SW 1271 (cell line): ENCODE measurements at places on chromosomes 11 and 22.

- DNase-seq = peak; percentile 81
Measured at GRCh38 chr22:21942407-21943343, 10.0 kb downstream of the PPM1F start.

DNA sequence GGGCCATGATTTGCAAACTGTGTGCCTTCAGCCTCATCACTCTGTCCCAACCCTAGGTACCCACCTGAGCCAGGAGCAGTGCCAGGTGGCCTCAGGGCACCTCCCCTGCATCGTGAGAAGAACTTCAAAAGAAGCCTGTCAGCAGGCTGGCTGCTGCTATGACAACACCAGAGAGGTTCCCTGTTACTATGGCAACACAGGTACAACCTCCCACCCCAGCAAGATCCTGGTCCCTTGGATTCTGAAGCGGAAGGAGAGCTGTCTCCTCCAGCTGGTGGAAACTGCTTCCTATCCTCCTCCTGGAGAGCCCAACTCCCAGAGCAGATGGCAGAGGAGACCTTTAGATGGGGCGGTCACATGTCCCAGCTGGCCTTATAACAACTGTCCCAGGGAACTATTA is 2.9 kb downstream of the ZP1 start:
- no peak for DNase-seq

- DNase-seq = no peak
Measured at GRCh38 chr11:119147604-119148333, 1.1 kb upstream of the ABCG4 start.

DNA sequence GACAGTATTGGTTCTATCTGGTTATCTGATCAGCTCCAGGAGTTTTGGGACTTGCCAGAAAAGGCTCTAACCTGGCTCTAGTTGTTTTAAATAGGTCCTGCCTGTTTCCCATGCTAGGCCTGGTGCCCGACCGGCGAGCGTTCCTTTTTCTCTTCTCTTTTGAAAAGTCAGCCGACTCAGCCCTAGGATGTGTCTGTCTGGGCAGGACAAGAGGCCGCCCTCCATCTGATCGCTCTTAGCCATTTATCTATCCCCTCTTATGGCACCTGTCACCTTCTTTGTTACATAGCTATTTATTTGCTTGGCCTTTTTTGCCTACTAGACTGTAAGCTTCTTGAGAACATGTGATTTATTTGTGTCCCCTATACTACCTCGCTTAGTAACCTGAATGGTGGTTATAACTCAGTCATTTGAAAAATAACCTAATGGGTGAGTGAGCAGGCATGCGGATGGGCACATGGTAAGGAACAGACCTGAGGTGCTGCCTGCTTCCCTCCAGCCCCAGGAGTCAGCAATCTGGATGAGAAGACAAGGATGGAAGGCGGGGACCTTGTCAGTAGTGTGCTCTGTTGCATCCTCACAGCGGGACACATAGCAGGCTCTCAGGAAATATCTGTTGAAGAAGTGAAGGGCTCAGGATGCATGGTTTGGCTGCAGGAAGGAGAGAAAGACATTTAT is 108.4 kb downstream of the ZBTB16 start:
- DNase-seq = no peak

- peak; percentile 30 for DNase-seq
Measured at GRCh38 chr11:45180848-45181192, 34.4 kb downstream of the PRDM11 start.

GRCh38 chr11:60184824-60185511 is 2.1 kb upstream of the MS4A6A start:
- no peak for DNase-seq

GRCh38 chr22:32080904-32081303 is 37.8 kb downstream of the SLC5A1 start:
- DNase-seq = peak; percentile 45

GRCh38 chr11:9347100-9347499 is 32.7 kb upstream of the TMEM41B start:
- no peak for DNase-seq

DNA sequence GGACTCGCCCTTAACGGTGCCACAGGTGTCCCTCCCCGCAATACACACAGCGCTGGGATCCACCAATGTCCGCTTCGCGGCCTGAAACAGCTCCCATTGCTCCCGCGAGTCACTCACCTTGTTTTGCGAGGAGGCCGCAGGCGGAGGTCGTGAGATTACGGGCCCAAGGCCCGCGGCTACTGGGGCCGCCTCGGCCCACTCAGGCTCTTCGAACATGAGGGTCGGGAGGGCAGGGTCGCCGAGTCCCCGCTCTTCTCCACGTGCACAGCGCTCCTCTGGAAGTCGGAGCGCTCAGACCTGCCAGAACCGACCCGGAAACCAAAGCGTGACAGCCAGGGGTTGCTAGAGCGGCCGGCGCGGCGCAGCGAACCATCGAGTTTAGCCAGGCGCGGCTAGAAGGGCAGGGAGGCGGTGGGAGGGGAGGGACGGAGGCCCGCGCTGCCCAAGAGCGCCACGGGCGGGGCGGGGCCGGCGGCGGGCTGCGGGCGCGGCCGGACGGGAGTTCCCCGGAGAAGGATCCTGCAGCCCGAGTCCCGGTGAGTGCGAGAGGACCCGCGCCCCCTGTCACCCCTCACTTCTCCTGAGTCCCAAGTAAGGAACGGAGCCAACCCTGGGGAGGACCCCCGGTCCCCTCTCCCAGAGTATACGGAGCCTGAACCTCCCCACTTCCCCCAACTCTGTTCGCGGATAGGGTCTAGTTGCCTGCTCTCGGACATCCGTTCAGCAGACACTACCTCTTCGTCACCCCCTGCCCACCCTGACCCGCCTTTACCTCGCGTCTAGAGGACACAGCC is at the start of the genes ILK and RRP8:
Gene ILK (plus strand): TSS at position 488 of the 794 bp plus-strand sequence. CDS start 498 bp downstream, outside the sequence.
Gene RRP8 (minus strand): TSS at position 330 of the 794 bp plus-strand sequence. CDS start 114 bp downstream, at position 216.
- peak; percentile 74 for DNase-seq

- peak; percentile 97 for DNase-seq
Measured at GRCh38 chr11:13261591-13262061, 16.0 kb upstream of the BMAL1 start.

GRCh38 chr11:8684600-8685290 is 2.2 kb downstream of the RPL27A start:
- no peak for DNase-seq

DNA sequence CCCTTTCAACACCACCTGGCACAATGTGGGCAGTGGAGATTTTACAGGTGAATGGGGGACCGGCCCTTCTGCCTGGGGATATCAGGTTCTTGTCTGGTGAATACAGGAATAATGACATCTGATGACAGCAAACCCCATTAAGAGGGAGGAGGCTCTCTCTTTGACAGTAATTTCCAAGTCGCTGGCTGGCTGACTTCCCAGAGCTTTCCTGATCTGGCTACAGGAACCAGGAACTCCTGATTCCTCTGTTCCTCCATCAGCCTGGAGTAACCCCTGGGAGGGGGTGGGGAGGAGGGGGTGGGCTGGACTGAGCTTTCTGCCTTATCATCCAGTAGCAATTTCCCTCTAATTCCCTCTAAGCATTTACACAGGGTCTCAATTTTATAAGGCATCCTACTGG is 3.7 kb upstream of the MIEF1 start:
- DNase-seq = no peak

DNA sequence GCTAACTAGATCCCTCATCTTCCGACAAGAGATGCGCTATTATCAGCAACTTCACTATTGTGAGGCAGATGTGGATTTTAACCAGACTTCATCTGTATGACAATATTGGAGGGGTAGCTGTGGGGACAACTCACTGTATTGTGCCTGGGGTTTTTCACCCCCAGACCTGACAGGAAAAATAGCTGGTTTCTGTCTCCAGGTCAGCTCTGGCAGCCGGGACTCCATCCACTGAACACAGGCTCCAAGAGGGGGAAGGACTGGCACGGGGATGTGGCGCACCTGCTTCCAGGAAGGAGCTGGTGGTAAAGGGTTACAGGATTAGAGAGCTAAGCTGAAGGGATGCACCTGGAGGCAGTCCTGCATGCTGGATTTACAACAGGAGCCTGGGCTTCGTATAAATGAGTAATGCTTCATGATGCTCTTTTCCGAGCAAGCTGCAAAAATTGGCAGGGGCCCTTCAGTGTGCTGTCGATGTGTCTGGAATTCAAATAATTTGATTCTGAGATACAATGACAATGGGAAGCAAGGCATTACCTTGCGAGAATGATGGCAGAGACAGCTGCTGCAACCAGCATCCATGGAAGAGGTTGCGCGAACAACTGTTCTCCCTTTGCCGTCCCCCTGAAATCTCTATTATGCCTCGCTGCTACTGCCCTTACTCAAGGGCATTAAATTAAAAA is 49.5 kb downstream of the LMO2 start:
- no peak for DNase-seq

- DNase-seq = no peak
Measured at GRCh38 chr11:127471662-127472061, 471.1 kb upstream of the KIRREL3 start.

GRCh38 chr22:19687561-19688300 is 26.6 kb upstream of the SEPTIN5 start:
- no peak for DNase-seq

DNA sequence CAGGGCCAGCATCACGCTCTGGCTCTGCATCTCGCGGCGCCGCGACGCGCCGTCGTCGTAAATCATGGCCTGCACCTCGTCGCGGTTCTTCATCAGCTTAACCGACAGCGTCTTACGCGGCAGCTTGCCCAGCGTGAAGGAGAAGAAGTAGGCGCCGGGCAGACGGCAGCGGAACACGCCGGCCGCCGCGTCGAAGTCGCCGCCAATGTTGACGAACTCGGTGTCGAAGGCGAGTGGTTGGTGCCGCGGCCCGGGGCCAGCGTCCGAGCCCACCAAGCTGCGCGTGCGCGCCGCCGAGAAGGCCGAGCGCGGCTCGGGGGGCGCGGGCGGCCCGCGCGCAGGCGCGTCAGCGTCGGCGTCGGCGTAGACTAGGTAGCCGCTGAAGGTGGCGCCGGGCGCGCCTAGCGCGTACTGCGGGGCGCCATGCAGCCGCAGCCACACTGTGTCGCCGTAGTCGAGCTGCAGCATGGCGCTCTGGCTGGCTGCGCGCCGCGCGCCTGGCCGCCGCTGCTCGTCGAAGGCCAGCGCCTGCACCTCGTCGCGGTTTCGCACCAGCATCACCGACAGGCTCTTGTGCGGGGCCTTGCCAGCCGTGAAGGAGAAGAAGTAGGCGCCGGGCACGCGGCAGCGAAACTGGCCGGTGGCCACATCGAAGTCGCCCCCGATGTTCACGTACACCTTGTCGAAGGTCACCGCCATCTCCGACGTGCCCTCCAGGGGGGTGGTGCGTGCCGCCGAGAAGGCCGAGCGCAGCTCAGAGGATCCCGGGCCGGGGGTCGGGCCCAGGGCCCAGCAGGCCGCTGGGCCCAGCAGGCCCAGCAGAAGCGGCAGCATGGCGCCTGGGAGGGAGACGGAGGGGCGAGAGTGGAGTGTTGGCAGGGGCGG is 3.7 kb downstream of the FAM180B start:
- DNase-seq = no peak

- no peak for DNase-seq
Measured at GRCh38 chr22:32069579-32070372, 26.7 kb downstream of the SLC5A1 start.

- no peak for DNase-seq
Measured at GRCh38 chr11:36012979-36013378, 69.1 kb downstream of the LDLRAD3 start.

DNA sequence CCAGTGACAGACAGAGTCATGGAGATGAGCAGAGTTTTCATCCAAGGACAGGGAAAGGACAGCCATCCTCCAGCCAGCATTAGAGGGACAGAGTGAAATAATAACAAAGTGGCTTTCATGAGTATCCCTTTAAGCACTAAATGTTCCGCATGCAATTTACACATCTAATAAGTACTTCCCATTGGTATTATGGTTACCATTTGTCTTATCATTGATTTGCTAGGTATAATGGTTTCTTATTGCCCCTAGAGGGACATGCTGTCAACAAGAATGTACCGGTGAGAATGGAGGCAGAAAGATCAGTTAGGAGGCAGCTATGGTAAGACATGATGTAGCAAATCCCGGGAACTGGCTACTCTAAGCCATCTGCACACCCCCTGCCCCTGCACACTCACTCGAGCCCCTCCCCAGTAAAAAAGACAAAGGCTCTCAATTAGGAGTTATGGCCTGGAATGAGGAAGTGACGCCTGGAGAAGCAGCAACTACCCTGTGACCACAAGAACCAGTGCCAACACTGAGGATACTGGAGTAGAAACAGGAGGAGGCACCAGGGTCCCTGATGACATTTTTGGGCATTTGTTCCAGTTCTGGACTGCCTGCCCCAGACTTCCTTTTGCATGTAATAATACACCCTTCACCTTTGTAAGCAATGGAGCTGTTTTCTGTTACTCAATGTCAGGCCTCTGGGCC is 30.2 kb upstream of the HMGXB4 start:
- no peak for DNase-seq

- DNase-seq = no peak
Measured at GRCh38 chr22:29125844-29126243, 53.0 kb downstream of the KREMEN1 start.

- no peak for DNase-seq
Measured at GRCh38 chr11:41920374-41920773, 460.9 kb upstream of the LRRC4C start.

DNA sequence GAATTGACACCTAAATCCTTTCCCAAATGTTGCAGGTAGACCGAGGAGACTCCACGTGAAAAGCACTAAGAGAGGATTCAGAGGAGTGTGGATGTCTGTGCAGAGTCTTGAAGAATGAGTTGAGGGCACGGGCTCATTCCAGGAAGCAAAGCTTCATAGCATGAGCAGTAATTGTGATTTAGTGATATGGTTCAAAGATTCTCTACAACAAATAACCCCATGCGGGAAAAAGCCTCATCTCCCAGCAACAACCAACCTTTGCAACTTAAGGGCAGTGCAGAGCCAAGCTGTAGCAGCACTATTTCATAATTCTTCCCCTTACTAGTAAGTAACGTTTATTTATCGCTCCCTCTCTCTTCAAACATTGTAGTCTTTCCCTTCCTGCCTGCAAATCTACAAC is 87.5 kb upstream of the CLMP start:
- no peak for DNase-seq

DNA sequence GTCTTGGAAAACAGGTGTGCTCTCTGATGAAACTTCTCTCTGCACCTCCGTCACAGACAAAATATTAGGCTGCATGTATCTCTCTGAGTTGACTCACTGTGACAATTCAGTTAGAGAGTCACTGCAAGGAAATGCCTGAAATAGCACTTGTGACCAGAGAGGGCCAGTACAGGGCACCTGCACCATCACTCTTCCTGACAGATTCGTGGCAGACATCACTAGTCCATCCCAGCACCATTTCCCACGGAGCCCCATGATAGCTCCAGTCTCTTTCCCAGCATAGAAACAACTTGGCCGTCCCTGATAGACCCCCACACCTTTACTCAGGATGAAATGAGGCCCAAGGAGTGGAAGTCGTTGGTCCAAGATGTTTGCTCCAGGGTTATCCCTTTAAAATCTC is 73.3 kb upstream of the ISX start:
- peak; percentile 21 for DNase-seq

GRCh38 chr22:50041361-50042065 is 16.6 kb downstream of the TTLL8 start:
- no peak for DNase-seq

- DNase-seq = no peak
Measured at GRCh38 chr11:8867035-8867434, 44.0 kb upstream of the AKIP1 start.

GRCh38 chr22:26646158-26646557 is 11.2 kb upstream of the MIAT start:
- no peak for DNase-seq

DNA sequence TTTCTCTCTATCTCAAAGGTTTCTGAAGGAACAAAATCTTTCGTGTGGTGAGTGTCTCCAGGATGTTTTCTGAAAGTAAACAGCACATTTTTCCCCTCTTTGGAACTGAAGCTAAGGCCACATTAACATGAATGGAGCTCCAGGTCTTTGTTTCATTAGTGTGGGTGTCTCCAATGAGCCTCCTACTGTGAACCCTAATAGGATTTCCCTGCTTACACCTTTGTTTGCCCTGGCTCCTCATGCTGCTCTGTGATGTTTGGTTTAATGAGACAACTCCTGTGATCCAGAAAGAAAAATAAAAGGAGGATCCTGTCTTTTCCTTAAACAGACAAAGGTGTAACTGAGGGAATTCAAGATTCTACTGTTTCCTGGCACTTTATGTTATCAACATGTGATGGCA is 76.9 kb upstream of the SLC6A5 start:
- no peak for DNase-seq
